ENCODE measurements at places on chromosomes 1 and 21. TPM values are rescaled to one million over a fixed set of nuclear protein-coding genes. Genes with fewer than 3 reads are reported as not detected.

DNA sequence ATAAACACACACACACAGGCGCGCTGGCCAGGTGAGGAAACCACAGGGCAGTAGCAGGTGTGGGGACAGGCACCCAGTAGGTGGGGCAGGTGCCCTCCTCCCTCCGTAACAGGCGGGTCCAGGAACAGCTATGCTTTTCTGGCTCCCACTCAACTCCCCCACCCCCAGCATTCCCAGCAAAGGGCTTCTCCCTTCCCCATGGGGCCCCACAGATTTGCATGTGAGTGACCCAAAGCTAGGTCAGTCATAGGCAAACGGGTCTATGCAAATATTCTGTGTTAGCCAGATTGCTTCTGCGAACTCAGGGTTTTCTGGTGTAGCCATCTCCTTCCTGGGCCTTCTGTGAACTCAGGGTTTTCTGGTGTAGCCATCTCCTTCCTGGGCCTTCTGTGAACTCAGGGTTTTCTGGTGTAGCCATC, 114.2 kb downstream of the SIK1 start:
- no peak for DNase-seq
- peaks cover 13% of the 10 kb centered on the region for H3K27me3 ChIP-seq
- H3K4me1 ChIP-seq: no peaks in the 10 kb centered on the region
- no peak overlapping the region for H3K4me3 ChIP-seq
- H3K36me3 ChIP-seq: no peaks in the 10 kb centered on the region

GRCh38 chr21:25283720-25284119, 323.6 kb downstream of the MRPL39 start:
- no peak for DNase-seq
- H3K36me3 ChIP-seq: no peaks in the 10 kb centered on the region
- H3K27ac ChIP-seq: no peak overlapping the region

The LRRC38 gene
- 2.1 TPM for total RNA-seq

DNA sequence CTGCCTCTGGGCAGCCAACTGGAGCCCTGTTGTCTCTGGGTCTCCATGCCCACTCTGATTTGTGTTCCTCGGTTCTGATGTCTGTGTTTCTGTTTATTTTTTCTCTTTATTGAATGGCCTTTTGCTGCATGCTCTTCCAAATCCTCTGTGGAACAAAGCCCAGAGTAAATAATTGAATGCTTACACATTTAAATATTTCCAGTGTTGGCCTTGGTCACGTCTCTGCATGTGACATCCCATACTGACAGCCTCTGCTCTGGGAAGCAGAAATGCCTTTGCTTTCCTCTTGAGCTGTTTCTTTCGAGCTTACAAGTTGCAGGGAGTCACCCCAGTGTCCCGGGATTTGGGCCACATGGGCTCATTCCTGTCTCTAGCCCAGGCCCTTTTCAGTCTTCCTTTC, 267.9 kb downstream of the PTPRU start:
- no peaks in the 10 kb centered on the region for H3K4me1 ChIP-seq
- no peaks in the 10 kb centered on the region for H3K36me3 ChIP-seq
- H3K27ac ChIP-seq: no peak overlapping the region
- H3K27me3 ChIP-seq: no peaks in the 10 kb centered on the region

DNA sequence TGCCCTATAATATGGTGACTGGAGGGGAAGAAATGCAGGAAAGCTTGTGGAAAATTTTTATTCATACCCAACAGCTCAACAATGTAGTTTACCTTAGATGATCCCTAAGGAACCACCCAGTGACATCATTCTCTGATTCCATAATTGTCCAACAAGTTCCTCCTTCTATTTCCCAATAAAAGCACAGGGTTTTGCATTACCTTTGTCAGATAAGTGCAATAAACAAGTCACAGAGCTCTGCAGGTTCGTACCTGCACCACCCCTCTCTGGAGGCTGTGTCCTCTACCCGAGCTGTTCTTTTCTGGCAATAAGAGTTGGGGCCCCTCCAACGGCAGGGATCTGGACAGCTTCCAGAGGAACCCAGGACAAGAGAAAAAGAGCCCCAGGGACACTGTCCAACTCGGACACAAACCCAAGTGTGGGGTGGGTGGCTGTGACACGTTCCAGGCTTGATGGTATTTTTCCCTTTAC, 38.8 kb downstream of the RCAN1 start:
- no peak for DNase-seq
- H3K4me1 ChIP-seq: peaks cover 38% of the 10 kb centered on the region
- H3K27me3 ChIP-seq: no peaks in the 10 kb centered on the region
- H3K27ac ChIP-seq: no peak overlapping the region
- H3K36me3 ChIP-seq: no peaks in the 10 kb centered on the region

GRCh38 chr1:7558481-7558880, 212.6 kb upstream of the VAMP3 start:
- no peaks in the 10 kb centered on the region for H3K36me3 ChIP-seq
- no peaks in the 10 kb centered on the region for H3K4me1 ChIP-seq
- no peak overlapping the region for H3K4me3 ChIP-seq
- no peak for DNase-seq
- H3K27me3 ChIP-seq: no peaks in the 10 kb centered on the region

The PTGFRN gene
- total RNA-seq: 18.1 TPM

The LINGO4 gene
- total RNA-seq: 7.8 TPM

The MEX3A gene
- total RNA-seq: not detected

GRCh38 chr1:245807954-245808719, 653.4 kb downstream of the KIF26B start:
- H3K4me3 ChIP-seq: no peak overlapping the region
- H3K36me3 ChIP-seq: no peaks in the 10 kb centered on the region
- DNase-seq: no peak
- H3K27me3 ChIP-seq: no peaks in the 10 kb centered on the region

DNA sequence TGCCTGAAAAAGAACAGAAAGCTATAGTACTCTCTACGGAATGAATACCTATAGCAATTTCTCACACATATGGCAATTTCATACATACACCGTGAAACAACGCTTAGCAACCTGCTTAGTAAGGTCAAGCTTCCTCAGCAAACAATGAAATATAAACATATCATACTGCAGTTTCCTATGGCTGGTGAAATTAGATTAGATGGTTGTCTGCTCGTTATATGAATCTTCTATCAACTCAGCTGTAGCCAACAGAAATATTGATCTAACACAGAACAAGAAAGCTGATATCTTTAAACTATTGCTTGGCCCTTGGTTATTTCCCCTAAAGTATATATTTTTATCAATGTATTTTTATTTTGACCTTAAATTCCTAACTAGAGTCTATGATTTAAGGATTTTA, 187.8 kb downstream of the SLC44A5 start:
- no peaks in the 10 kb centered on the region for H3K27me3 ChIP-seq
- no peak for DNase-seq
- no peak overlapping the region for H3K27ac ChIP-seq
- no peaks in the 10 kb centered on the region for H3K4me1 ChIP-seq
- no peaks in the 10 kb centered on the region for H3K36me3 ChIP-seq
- H3K4me3 ChIP-seq: no peak overlapping the region

DNA sequence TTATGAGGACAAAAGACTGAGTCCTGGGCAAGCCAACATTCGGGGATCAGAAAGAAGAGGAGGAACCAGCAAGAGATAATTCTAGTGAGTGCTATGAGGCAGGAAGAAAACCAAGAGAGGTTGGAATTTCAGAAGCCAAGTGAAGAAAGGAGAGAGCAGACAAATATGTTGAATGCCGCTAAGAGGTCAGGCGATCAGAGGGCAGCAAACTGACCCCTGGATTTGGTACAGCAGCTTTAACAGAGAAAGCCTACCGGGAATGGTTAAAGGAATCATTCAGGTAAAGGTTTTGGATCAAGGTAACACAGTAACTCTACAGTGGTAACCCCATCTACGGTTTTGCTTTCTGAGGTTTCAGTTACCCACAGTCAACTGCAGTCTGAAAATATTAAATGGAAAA, 5.4 kb downstream of the CLCC1 start:
- no peak overlapping the region for H3K27ac ChIP-seq
- DNase-seq: no peak
- no peaks in the 10 kb centered on the region for H3K27me3 ChIP-seq
- peaks cover 17% of the 10 kb centered on the region for H3K4me1 ChIP-seq
- H3K4me3 ChIP-seq: no peak overlapping the region

The PCAT6 gene
- total RNA-seq: 4.3 TPM

GRCh38 chr1:43272161-43272560, 2.4 kb downstream of the TMEM125 start:
- H3K27ac ChIP-seq: no peak overlapping the region
- H3K27me3 ChIP-seq: peaks cover 11% of the 10 kb centered on the region
- no peaks in the 10 kb centered on the region for H3K4me1 ChIP-seq
- no peaks in the 10 kb centered on the region for H3K36me3 ChIP-seq
- no peak for DNase-seq
- no peak overlapping the region for H3K4me3 ChIP-seq

DNA sequence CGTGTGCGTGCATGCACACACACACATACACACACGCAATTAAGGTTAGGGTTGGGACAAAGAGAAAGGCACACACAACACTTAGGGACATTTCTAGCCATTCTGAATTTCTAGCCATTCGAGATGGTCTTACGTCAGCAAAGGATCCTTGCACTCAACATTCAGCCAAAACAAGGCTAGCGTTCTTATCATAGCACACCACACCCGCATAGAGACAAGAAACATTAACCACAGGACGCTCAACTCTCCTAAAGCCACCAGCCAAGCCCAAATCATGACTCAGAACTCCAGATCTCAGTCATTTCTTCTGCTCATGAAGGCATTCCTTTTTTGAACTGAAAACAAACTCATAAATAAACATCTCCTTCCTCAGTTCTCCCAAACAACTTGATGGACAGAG, 106.8 kb downstream of the LMO4 start:
- no peaks in the 10 kb centered on the region for H3K27me3 ChIP-seq
- DNase-seq: no peak
- H3K4me3 ChIP-seq: no peak overlapping the region
- H3K27ac ChIP-seq: no peak overlapping the region
- H3K36me3 ChIP-seq: no peaks in the 10 kb centered on the region
- H3K4me1 ChIP-seq: no peaks in the 10 kb centered on the region

The FMO3 gene
- total RNA-seq: 2.8 TPM

The ANGPTL3 gene
- total RNA-seq: not detected

- no peaks in the 10 kb centered on the region for H3K27me3 ChIP-seq
- H3K27ac ChIP-seq: no peak overlapping the region
- H3K36me3 ChIP-seq: no peaks in the 10 kb centered on the region
- H3K4me1 ChIP-seq: no peaks in the 10 kb centered on the region
These were observed 68.5 kb downstream of the TMEM200B start for GRCh38 chr1:29055160-29055559.

DNA sequence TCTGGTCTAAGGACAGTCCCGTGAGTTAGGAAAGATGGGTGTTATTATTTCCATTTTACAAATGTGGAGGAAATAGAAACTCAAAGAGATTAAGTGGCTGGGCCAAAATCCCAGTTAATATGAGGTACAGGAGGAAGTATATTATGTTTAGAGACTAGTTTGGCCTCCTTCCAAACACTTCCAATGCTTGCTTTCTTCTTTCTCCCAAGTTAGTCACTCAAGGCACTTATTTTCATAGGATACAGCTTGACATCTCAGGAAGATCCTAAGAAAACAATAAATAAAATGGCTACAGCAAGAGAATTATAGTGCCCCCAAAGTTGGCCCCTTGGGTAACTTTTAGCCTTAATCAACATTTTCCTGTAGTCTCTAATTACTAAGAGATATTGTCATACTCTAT, 47.5 kb upstream of the IPO9 start:
- H3K4me3 ChIP-seq: no peak overlapping the region
- no peak for DNase-seq
- H3K4me1 ChIP-seq: peaks cover 10% of the 10 kb centered on the region
- no peaks in the 10 kb centered on the region for H3K36me3 ChIP-seq
- H3K27ac ChIP-seq: no peak overlapping the region
- no peaks in the 10 kb centered on the region for H3K27me3 ChIP-seq

The C8B gene
- total RNA-seq: 0.68 TPM

The ZNF326 gene
- total RNA-seq: 10.8 TPM

The IL12RB2 gene
- total RNA-seq: 14.0 TPM

DNA sequence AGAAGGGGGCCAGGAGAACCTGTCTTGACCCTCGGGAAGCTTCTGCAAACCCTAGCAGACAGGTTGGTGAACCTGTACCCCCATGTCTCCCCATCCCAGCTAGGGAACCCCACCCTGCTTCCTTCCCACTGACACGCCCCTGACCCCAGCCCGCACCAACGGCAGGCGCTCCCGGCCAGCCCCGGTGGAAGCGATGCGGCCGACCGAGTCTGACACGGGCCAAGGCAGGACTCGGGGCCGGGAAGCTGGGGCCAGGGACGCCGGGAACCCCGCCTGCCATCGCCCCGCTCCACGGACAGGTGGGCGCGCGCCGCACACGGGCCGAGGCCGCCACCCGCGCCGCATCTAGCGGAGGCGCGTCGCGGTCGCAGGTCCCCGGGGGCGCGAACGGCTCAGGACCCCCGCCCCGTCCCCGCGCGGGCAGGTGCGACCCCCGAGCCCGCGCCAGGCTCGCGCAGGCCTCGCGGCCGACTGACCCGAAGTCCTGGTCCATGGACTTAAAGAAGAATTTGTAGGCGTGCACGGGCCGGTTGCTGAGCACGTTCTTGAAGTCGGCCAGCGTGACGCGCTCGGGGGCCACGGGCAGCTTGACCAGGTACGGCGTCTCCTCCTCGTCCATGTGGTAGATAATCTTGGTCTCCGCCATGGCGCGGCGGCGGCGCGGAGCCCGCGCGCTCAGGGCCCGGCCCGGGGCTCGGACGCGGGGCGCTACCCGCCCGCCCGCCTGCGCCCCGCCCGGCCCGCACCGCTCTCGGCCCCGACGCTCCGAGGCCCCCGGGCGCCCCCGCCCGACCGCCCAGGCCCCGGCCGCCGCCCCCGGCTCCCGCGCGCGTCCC, 580 bp downstream of the DVL1 start:
- peaks cover 59% of the 10 kb centered on the region for H3K4me1 ChIP-seq
- H3K27ac ChIP-seq: peak overlapping the region; percentile 97
- H3K36me3 ChIP-seq: no peaks in the 10 kb centered on the region

- no peak overlapping the region for H3K27ac ChIP-seq
- H3K27me3 ChIP-seq: peaks cover 5% of the 10 kb centered on the region
- H3K4me3 ChIP-seq: no peak overlapping the region
- no peaks in the 10 kb centered on the region for H3K36me3 ChIP-seq
- H3K4me1 ChIP-seq: no peaks in the 10 kb centered on the region
These were observed 56.3 kb upstream of the BACE2 start for GRCh38 chr21:41111681-41112080.

DNA sequence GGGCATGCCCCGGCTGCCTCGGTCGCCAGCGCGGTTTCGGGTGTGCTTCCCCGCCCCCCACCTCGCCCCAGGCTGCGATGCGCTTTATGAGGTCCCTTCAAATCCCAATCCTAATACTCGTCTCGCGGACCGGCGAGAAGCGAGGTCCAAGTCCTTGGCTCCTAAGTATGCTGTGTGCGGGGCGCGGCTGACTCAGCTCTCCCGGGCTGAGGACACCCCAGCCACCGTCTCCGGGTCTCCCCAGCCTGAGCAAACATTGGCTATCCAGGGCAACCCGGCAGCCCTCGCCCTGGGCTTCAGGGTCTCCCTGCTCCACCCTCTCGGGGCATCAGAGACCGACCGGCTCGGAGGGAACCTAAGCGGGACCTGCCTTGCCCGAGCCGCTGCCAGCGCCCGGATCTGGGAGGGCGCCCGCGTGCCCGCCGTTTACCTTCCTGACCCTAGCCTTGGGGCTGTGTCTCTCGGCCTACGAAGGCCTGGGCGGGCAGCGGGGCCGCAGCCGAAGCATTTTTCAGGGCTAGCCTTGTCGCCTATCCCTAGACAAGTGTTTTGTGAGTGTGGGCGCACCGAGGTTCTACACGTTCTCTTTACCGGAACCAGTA, 1.2 kb downstream of the ITPKB start:
- peak; percentile 27 for DNase-seq
- H3K4me1 ChIP-seq: peaks cover 26% of the 10 kb centered on the region
- H3K27me3 ChIP-seq: no peaks in the 10 kb centered on the region
- H3K36me3 ChIP-seq: no peaks in the 10 kb centered on the region
- H3K4me3 ChIP-seq: peak overlapping the region; percentile 79
- H3K27ac ChIP-seq: peak overlapping the region; percentile 88

- no peak overlapping the region for H3K27ac ChIP-seq
- H3K4me3 ChIP-seq: no peak overlapping the region
- H3K36me3 ChIP-seq: no peaks in the 10 kb centered on the region
- H3K4me1 ChIP-seq: peaks cover 9% of the 10 kb centered on the region
These were observed 100.2 kb downstream of the LMO4 start for GRCh38 chr1:87428883-87429282.
